ENCODE measurements at places on chromosomes 2 and 18.
A peak's percentile ranks its signal among the peaks of the same experiment; 100 is the strongest.

DNA sequence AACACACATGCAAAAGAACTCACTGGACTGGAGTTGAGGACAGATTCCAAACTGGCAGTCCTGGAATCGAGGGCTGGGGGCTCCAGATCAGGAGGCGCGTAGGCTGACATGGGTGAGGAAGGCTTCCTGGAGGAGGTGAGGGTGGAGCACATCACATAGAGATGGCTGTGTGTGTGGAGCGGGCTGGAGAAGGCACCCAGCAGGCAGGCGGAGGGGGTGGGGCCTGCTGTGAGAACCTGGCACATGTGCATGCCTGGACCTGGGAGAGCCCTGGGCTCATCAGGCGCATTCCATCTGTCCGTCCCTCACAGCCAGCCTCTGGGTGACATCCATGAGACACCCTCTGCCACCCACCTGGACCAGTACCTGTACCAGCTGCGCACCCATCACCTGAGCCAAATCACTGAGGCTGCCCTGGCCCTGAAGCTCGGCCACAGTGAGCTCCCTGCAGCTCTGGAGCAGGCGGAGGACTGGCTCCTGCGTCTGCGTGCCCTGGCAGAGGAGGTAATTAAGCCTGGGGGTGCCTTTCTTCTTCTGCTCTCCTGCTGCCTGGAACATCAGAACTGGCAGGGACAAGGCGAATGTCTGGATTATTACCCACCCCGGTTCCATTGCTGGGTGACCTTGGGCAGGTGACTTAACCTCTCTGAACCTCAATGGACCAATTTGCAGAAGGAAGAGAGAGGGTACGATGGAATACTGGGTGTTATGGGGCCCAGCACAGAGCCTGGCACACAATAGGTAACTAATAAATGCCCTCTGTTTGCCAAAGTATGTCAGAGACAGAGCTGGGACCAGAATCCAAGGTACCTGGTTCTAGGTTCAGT lies 108.3 kb downstream of the DYSF start:
- DNase-seq: no peak

DNA sequence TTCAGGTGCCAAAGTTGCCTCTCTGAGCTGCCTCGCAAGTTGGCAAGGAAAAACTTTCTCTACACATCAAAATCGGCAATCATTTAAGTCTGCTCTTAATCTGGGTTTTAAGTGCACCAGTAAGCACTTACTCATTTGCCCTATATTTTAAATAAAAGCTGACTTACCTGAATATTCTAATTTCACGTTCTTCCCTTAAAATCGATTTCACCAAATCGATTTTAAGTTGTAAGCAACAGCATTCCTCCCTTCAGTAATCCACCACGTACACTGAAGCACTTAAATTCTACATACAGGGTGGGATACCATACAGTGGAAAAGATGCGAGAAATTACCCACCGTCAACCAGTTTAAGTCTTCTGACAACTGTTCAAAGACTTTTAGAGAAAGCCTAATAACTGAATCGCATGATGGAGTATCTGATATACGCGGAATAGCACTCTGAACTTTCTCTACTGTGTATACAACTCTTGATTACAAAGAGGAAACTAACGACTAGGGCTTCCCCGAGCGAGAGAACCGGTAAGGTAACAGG lies 1.6 kb downstream of the PPP3R1 start:
- no peak for DNase-seq

DNA sequence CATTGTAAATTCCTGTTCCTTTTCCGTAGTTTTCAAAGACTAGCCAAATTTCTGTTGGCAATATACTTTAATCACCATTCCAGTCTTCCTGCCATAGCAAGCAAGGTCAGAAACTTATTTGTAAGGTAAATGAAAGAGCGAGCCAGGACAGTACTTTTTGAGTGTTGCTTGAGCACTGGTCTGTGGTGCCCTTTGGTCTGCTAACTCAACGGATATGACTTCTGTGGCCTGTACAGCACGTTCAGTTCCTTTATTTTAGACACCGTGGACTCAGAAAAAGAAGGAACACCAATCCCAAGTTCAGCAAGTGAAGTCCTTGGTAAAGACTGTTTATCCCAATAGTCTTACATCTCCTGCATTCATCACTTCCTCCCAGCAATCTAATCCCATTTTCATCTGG lies 166.3 kb downstream of the MYO1B start:
- no peak for DNase-seq

DNA sequence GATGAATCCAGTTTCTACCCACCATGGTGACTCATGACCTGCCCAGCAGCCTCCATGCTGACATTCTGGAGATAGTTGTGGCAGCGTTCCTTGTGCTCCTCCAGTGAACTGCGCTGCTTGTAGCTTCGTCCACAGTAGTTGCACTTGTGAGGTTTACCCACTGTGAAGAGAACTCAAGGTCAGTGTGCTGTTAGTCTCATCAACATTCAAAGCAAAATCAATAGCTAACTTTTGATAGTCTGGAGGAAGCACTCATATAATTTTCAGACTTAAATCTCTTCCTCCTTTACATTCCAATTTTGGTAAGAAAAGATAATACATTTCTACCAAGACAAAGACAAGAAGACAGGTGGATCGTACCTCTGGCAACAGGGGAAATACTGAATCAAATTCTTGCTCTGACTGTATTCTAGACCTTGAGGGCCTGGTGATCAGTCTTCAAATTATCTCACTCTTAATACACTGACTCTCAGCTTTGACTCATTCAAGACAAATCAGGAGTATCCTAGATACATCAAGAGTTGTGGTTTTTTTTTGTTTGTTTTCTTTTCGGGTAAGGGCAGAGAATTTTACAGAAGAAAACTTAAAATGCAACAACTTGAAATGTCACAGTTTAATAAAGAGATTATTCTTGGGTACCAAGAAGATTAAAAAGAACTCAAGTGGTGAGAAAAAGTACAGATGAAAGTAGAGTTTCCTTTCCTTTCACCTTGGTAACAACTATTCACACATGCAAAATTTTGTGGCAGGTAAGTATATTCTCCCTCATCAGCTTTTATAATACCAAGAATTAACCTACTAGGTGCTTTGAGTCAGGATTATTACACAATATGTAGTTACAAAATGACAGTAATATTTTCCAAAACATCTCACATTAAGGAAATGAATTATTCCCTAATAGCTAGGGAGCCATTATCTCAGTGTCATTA lies 129.2 kb downstream of the IKZF2 start:
- no peak for DNase-seq

- DNase-seq: no peak
Observed at GRCh38 chr2:23426263-23426905, 41.4 kb downstream of the KLHL29 start.

DNA sequence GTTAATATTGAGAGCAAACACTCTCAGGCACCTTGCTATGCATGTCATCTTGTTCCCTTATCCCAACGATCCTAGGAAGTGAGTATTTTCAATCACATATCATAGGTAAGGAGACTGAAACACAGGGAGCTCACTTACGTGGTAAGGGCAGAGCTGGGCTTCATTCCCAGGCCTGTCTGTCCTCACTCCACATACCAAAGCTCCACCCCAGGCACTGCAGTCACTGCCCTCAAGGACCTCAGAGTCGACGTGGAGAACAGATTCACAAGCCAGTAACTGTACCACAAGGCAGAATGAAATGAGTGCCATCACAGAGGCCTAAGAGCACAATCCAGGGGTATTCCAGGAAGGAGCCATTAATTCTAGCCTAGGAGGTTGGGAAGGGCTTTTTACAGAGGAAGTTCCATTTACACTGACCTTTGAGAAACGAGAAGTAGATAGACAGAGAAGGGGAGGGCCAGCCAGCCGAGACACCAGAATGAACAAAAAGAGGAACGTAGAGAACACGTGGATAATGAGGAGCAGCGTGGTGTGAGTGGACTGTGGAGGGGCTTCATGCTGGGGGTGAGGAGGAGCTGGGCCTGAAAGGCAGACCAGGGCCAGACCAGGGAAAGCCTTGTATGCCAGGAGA lies 48.6 kb downstream of the KIAA2012 start:
- DNase-seq: no peak

DNA sequence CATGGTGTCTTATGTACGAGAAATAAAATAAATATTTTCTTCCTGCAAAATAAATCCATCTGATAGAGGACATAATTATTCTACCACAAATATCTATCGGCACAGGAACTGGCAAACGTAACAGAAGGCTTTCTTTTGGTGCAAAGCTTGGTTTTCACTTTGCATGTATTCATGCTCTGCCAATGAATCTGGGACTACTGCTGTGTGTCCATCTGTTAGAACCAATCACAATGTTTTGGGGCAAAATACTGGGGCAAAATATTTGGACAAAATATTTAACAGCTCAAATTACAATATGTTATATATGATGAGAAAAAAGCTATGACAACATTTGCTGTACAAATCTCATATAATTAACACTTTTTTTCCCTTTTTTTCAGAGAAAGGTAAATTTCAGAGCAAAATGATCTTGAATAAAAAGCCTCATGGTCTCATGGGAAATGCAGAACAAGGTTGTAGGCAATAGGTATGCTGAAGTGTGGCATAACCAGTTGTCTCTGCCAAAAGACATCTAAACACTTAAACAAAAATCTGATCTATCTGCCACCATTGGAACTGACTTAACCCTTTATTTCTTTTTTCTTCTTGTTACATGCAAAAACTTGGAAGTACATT lies 923.2 kb downstream of the CPS1 start:
- DNase-seq: no peak

- no peak for DNase-seq
Observed at GRCh38 chr2:98334439-98335078, 11.7 kb upstream of the CNGA3 start.

DNA sequence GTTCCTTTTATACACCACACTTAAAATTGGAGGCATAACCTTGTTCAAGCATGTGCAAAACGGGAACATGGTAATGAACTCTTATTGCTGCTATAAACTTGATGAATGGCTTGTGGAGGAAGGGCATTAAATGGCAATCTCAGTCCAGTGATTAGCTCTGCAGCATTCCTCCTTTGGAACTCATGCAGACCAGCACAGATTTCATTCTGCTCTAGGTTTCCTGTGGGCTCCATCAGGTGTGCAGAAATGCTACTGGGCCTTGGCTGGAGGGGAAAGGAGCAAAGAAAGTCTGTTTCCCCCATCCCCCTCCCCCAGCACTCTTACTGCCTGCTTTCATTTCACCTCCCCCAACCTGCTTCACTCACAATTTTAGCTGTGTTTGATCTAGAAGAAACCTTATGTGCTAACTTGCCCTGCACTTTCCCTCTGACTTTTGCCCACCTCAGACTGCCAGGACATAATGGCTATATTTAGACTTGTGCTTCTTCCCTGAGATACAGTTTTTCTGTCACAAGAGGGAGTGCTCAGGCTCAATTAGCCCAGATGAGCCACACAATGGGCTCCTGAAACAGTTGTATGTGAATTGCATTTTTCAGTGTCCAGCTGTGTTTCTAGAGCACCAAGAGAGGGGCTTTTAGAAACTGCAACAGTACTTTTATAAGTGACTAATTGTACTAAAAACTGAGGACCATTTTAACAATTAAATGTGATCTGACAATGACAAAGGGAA lies 109.8 kb downstream of the FSHR start:
- peak; percentile 42 for DNase-seq

GRCh38 chr2:74599676-74600075 lies 45.2 kb downstream of the DOK1 start:
- no peak for DNase-seq

GRCh38 chr2:124316881-124317605 lies 292.0 kb downstream of the CNTNAP5 start:
- DNase-seq: no peak

- no peak for DNase-seq
Observed at GRCh38 chr18:57898506-57899124, 95.5 kb upstream of the ATP8B1 start.

- DNase-seq: no peak
Observed at GRCh38 chr2:239576784-239577685, 176.2 kb upstream of the HDAC4 start.

- no peak for DNase-seq
Observed at GRCh38 chr2:207472343-207473048, 57.3 kb upstream of the CREB1 start.

Data from SK-MEL-5 (cell line).